Left ventricle myocardium inferior (tissue), 1 donor: ENCODE measurements at places on chromosomes 12 and 14.

GRCh38 chr14:105005329-105005928 is 15.5 kb downstream of the CDCA4 start:
- DNase-seq = no peak

- DNase-seq = no peak
Measured at GRCh38 chr14:76763096-76764041, 2.1 kb downstream of the VASH1 start.

- no peak for DNase-seq
Measured at GRCh38 chr12:121883315-121883660, 5.3 kb upstream of the PSMD9 start.

DNA sequence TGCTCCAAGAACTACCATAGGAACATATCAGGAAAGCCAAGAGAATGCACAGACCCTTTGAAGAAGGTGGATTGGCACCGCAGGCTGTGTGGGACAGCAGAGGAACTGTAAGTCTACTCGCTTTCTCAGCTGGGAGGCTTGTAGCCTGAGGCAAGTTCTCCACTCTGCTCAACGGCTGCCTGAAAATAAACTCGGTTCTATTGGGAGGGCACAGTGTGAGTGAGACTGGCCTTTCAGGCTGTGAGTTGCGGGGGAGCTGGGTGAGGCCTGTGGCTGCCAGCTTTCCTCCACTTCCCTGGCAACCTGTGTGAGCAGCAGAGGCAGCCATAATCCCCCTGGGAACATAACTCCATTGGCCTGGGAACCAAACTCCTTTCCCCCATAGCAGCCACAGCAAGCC is 132.1 kb downstream of the ANKS1B start:
- DNase-seq = no peak

- no peak for DNase-seq
Measured at GRCh38 chr14:22776215-22776614, 9.7 kb downstream of the OXA1L start.

DNA sequence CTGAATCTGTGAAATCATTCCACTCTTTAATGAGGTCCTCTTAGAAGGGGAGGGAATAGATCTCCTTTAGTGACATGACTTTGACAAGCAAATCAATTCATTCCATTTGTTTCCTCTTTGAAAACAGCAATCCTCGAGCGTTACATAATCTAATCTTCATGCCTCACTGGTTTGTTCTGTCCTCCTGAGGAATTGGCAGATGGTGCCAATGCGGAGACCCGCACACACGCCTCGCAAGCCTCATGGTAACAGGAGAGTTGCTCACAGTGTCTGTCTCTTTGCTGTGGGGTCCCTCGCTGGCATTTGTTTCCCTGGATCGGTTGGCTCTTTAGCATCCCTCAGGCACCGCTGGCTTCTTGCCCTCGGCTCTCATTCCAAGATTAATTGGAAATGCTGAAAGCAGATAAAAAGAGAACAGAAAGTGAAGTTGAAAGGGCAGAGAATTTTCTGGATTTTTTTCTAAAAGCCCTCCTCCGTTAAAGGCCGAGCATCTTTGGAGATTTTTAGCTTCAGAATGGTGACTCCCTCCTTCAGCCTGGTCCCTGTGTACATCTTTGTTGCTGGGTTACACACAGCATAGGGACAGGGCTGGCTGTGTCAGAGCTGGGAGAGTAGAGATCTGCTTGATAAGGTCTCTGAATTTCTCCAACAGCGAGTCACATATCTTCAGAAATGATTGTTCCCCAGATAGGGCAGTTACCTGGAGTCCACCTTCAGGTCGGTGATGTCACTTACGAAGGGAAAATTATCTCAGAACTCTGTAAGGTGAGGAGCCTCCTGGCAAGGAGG is 10.1 kb upstream of the CABP1 start:
- no peak for DNase-seq

GRCh38 chr12:91781114-91781513 is 364.5 kb downstream of the BTG1 start:
- DNase-seq = no peak

DNA sequence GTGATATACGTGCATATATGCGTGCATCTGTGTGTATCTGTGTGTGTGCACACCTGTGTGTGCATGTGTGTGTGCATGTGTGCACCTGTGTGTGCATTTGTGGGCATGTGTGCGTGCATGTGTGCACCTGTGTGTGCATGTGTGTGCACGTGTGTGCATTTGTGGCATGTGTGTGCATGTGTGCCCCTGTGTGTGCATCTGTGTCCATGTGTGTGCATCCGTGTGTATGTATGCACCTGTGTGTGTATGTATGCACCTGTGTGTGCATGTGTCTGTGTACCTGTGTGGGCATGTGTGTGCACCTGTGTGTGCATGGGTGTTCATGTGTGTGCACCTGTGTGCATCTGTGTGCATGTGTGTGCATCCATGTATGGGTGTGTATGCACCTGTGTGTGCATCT is 167.8 kb upstream of the SFSWAP start:
- no peak for DNase-seq

GRCh38 chr12:131371401-131372170 is 339.3 kb upstream of the SFSWAP start:
- DNase-seq = no peak

GRCh38 chr12:131536766-131537165 is 174.1 kb upstream of the SFSWAP start:
- DNase-seq = no peak

- no peak for DNase-seq
Measured at GRCh38 chr12:56162468-56163290, 4.5 kb downstream of the MYL6 start.

DNA sequence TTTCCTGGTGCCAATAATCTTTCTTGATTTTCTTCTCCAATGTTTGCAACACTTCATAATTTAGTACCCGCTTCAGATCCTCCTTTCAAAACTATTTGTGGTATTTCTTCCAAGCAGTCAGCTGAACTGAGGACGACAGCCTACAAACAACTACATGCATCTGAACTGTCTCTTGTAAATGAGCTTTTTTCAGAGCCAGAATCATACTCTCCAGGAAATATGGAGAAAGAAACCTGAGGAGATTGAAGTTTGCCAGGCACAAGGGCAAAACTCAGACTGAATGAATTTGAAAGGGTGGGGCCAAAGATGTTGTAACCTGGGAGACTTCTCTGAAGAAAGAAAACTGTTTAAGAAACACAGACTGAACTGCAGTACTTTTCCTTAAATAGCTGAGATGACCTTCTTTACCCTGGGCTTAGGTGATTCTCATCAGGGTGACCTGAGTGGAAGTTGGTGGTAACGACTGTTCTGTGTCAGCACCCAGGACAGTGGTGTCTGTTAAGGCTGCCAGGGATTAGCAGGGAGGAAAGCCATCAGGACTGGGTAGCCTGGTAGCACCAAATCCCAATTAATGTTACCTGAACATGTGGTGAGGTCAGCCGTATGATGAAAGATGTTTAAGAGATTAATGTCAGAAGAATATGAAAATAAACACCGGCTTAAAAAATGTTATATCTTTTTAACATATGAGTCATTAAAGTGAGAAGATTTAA is 95.0 kb downstream of the TGFB3 start:
- DNase-seq = no peak

- no peak for DNase-seq
Measured at GRCh38 chr12:75305412-75306332, 24.5 kb downstream of the CAPS2 start.

DNA sequence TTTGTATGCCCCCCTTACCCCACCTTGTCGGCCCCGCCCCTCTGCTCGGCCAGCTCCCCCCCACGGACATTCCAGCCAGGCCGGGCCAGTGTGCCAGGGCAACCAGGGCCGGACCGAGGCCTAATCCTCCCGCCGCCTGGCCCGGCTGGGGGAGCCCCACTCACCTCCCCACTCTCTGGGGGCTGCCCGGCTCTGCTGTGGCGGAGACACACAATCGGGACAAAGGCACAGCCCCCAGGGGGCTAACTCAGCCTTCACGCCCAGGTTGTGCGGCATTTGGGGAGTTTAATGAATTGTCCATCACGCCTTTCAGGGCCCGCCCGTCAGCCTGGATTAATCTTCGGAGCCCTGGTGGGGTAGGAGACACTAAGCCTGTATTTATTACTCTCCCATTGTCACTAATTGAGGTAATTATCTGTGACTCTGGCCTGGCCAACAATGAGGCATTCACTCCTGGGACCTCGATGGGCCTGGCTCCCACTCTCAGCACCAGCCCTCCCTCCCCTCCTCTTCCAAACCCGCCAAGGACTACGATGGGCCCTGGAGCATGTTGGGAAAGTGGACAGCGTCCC is 8.7 kb downstream of the WNT1 start:
- DNase-seq = no peak

GRCh38 chr14:90301668-90302090 is 30.1 kb downstream of the NRDE2 start:
- DNase-seq = no peak

DNA sequence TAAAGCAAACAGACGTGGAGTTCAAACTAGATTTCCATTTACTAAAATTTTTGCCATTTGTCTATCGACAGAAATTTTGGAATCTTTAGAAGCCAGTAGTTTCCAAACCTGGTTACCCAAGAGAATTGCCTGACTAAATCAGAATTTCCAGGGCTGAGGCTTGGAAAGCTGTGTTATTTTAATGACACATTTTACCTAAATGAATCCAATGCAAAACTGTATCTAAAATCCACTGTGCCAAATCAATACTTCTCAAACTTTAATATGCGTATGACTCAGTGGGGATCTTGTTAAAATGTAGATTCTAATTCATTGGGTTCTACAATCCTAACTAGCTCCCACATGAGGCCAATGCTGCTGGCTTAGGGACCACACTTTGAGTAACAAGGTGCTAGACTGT is 35.0 kb upstream of the TC2N start:
- DNase-seq = no peak

GRCh38 chr14:77423423-77423822 is at the start of gene NOXRED1:
Gene NOXRED1, minus strand, starts transcription at chr14:77423523. Its CDS starts 634 bp downstream, at chr14:77422889.
- DNase-seq = no peak

GRCh38 chr12:28035500-28035899 is 63.0 kb upstream of the PTHLH start:
- no peak for DNase-seq

- DNase-seq = no peak
Measured at GRCh38 chr14:47277703-47278102, 397.7 kb downstream of the MDGA2 start.

DNA sequence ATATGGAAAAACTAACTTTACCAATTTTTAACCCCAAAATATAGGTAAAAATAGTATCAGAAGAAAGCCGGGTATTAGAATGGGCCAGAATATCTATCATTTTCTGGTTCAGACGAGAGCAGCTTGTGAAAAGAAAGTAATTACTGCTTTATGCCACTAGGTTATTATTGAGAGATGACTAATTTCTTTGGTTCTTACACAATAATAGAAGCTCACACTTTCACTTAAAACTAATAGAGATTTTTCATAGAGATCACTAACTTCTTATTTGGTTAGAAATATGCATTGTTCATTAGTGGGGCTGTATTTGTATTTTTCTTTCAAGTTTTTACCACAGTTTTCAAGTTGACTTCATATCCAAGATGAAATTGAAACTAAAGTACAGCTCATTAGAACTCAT is 1241.2 kb upstream of the FLRT2 start:
- no peak for DNase-seq

DNA sequence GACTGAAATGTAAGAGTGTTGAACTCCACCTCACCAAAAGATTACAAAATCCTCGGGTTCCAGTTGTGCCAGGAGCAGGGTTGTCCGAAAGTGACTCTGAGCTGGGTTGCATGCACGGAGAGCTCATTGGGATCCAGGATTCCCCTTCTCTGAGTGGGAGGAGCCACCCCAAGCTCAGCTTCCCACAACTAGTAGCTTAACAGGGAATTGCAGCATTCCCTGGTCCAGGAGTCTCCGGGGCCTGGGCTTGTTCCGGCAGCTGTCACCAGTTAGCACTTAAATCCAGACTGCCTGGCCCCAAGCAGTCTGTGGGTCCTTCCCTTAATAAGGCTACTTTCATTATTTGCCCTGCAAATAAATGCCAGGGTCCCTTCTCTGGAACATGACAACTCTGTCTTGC is 50.1 kb downstream of the CD9 start:
- no peak for DNase-seq

DNA sequence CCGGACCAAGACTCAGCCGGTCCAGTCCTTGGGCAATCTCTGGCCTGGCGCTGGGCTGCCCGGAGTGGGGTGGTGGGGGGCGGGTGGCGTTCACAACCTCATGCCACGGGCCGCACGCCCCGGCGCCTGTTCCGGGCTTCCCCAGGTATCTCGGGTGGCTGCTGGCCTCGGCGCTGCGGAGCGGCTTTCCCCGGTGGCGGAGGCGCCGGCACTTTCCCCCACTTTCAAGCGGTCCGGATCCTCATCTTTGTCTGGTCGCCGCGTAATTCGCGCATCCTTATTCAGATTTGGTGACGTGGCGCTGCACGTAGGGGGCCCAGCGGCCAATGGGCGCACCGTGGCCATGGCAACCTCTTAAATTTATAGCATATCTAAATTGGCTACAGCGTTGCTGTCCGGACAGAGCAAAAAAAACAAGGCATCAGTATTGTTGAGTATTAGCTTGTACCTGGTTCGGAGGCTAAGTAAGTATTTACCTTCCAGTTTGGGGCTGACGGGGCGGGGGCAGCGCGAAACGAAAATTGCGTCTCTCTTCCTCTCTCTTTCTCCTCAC is at the start of gene LHX5:
Gene LHX5, minus strand, starts transcription at position 253 of the 553 bp plus-strand sequence. CDS start 373 bp downstream, outside the sequence.
- no peak for DNase-seq

DNA sequence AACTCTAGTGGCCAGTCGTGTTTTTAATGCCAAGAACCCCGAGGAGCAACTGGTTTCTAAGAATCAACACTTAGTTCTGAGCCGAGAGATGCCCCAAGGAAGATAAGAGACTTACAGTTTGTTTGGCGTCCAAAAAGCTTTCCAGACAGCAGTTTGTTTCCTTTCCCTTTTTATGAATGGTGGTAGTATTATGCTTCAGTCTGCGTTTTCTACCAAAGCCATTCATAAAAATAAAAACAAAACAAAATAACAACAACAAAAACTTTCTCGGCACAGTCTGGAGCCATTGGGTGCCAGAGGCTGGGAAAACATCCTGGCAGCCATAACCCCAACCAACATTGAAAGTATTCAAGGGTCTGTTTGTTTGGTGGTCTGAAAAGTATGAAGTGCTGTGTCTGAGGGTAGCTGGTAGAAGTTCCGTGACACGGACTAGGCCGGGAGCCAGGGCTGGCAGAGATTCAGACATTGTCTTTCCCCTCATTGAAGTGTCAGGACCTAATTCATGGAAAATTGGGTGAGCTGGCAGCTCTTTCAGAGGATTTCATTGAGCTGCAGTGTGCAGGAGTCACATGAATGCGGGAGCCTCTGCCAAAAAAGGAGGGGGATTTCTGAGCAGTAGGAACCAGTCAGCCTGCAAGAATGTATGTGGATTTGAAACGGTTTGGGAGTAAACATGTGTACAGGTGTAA is 124.2 kb downstream of the HMGA2 start:
- DNase-seq = peak; percentile 57

- no peak for DNase-seq
Measured at GRCh38 chr12:75724928-75725312, 213.5 kb upstream of the KRR1 start.

DNA sequence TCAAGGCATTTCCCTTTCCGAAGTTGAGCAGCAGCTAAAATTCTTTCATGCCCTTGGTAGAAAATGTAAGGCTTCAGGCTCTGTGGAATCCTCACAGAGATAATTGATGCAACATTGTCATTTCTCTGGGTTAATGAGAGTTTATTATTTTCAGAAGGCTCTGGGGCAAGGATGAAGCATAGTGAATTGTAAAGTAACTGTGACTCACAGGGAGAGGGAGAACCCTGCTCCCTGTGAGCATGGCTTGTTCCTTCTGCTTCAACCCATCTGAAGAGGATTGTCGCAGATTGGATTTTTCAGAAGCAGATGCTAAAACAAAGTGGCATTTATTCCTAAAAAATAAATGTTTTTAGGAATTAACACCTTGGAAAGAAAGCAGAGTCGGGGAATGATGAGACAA is 41.2 kb downstream of the APOBEC1 start:
- no peak for DNase-seq

GRCh38 chr14:64755781-64756221 is 51.6 kb downstream of the PLEKHG3 start:
- no peak for DNase-seq

GRCh38 chr12:101474248-101474647 is 888 bp upstream of the SPIC start:
- no peak for DNase-seq
